ENCODE measurements at places on chromosomes 12 and 14. TPM values are rescaled to one million over a fixed set of nuclear protein-coding genes. Genes with fewer than 3 reads are reported as not detected.

Gene ACYP1
- total RNA-seq: 11.9 TPM

Gene DEPDC4
- total RNA-seq: 1.7 TPM

Gene HRK
- under 0.01 TPM for total RNA-seq

Gene GAPDH
- 10,543 TPM for total RNA-seq

Gene MMP14
- 383 TPM for total RNA-seq

Gene RNASE7
- not detected for total RNA-seq

Gene TDRD9
- 2.5 TPM for total RNA-seq

Gene LALBA
- not detected for total RNA-seq

Gene INHBC
- not detected for total RNA-seq
